ENCODE measurements at places on chromosomes 3 and 15.

DNA sequence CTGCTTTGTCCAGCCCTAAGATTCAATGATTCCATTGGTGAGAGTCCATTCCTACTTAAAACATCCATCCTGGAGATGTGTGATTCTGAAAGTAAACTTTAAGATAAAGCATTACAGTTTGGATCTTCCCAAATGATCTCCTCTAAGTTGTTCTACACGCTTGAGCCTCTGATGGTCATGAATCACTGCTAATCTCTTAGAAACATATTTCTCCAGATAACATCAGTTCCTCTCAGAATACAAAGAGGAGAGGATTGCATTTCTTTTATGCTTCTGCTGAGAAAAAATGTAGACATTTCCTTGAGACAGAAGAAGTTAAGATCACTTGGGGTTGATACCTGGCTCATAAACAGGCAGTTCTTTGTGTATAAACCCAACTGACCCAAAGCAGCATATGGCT is 281.2 kb upstream of the DPH6 start:
- DNase-seq, result no peak

- DNase-seq, result no peak
Observed at GRCh38 chr3:125402639-125403038, 27.5 kb upstream of the ZNF148 start.

DNA sequence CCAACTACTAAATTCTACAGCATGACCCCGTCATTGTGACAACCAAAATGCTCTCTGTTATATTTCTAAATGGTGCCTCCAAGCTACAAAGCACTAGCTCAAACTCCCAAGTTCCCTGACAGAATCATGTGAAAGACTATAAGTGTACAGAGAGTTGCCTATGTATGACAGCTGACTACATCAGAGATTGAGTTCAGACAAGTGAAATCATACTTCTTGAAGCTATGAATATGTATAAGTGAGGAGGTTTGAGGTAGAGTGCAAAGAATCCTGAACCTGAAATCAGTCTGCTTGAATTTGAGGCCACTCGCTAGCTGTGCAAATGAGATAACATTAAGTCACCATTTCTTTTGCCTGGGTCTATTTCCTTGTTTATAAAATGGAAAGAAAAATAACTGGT is 63.9 kb upstream of the TP63 start:
- no peak for DNase-seq

DNA sequence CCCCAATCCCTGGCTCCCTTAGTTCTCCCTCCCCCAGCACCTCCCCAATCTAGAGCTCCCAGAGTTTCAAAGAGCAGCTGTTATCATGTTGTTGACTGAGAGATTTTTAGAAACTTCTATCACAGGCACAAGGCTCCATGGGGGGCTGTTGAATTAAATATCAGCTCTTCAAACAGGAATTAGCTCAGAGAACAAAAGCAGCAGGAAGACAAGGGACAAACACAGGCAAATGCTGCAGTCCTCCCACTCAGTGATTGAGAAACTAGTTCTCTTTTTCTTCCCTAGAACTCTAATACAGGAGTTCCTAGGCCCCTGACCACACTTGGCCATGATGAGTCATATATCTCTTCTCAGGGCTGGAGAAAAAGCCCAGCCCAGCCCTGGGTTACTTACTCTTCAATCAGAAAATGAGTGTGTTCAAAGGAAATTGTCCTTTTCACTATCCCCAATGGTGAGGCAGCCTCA is 262.1 kb downstream of the IGSF11 start:
- DNase-seq, result no peak

GRCh38 chr3:67030785-67031740 is 33.0 kb downstream of the KBTBD8 start:
- no peak for DNase-seq

DNA sequence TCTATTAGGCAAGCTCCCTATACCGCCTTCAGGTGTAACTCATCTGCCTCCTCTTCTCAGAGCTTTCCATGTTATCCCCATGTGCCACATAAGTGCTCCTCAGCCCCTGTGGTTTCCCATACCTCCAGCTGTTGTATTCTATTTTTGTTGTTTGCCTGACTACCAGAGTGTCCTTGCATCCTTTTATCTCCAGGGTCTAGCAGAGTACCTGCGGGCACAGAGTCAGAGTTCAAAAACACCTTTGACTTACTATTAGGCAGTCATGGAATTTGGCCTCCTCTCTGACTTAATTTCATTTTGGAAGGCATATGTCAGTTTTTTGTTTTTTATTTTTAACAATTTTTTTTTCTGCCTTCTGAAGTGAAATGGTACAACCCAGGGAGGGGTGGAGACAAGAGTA is 7.1 kb downstream of the GPR87 start:
- no peak for DNase-seq

GRCh38 chr15:78067328-78068228 is 9.9 kb downstream of the TBC1D2B start:
- DNase-seq, result no peak

DNA sequence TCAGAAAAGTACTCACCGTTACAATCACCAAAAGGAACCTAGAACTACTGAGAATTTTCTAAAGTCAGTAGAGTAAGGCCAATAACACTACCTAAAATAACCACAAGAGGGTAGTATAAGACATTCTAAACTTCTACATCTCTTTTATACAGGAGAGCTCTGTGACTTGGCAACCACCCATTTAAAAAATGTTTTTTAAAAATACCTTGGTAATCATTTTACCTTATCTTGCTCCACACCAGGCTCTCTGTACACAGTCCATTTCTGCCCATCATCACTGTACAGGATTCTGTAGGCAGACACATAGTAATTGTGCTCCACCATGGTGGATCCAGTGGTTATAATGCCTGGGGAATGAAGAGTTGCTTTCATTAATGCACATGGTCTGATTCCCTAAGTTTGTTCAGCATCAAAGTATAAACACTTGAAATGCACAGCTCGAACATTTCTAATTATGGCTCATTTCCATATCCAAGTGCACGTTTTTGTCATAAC is 54.5 kb downstream of the ST3GAL6 start:
- peak; percentile 72 for DNase-seq
